ENCODE measurements at places on chromosomes 5 and 9.
A peak's percentile ranks its signal among the peaks of the same experiment; 100 is the strongest.

GRCh38 chr9:13424204-13424603 lies 144.7 kb upstream of the MPDZ start:
- DNase-seq = no peak

- DNase-seq = no peak
These were observed 82.9 kb downstream of the PJA2 start for GRCh38 chr5:109326919-109327318.

GRCh38 chr5:98768160-98768959 lies 5.1 kb upstream of the RGMB start:
- peak; percentile 38 for DNase-seq

- no peak for DNase-seq
These were observed 52.4 kb downstream of the CDC14B start for GRCh38 chr9:96567203-96567700.

DNA sequence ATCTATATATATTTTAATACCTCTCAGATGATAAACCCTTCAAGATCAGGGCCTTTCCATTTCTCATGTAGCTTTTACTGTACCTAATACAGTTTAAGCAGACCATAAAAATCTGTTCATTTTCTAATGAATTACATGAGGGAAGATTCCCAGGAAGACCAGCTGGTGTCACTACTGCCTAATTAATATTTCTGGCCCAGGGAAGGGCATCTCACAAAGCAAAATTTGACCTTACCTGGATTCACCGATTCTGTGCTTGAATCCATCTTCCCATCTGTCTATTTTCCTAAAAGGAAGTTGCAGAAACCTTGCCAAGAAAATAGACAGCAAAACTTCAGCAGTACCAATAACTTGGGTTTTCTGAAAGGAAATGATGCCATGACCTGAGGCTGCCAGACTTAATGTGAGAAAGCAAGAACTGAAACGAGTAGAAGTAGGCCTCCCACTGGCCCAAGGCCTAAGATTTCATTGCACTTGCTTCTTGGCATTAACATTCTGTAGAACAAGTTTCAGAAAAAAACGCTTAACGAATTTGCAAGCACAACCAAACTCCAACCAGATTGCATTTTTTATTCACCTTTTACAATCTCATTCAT lies 83.0 kb upstream of the GLIS3 start:
- DNase-seq = peak; percentile 25

DNA sequence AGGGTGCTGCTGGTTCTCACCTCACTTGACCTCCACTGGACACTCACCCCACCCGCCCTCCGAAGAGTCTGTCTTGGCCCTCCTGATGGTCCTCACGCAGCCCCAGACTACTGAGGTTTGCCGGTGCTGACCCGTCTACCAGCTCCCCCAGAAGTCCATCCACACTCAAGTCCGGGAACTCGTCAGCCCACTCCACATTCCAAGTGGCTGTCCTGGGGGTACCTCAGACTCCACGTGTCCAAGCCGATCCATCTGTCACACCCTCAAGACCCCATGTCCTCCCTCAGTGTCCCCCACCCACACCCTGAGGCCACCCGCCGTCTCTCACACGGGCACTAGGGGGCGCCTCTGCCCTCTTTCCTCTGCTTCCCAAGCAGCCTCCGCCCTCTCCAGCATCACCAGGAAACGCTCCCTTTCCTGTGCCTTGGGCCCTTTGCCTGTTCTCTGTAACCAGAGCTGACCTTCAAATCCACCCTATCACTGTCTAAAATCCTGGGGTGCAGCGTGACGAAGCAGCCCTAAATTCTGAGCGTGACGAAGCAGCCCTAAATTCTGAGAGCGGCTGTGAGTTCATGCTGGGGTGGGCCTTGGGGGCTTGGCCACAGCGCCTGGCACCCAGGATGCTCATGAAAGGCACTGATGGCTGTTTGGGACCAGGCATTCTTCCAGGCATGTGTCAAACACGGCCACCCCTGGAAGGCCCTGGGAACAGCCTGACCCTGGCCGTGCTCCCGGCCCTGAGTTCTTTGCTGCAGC lies 95.7 kb downstream of the KCNT1 start:
- no peak for DNase-seq

DNA sequence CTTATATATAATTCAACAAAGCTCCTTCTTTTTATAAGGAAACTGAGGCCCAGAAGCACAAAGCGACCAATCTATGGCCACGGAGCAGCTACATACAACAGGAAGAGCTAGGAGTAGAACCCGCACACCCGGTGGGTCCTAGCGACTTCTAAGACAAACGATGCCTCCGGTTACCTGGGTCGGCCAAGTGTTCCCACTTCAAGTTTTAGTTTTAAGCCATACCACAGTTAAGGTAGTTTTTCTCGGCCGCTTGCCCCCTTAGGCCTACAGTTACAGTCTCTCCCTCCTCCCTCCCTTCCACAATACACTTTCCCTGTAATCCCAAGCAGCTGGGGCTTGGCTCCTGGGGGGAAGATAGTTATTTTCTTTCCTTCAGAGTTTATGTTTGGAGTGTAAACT lies 533 bp downstream of the SREK1IP1 start:
- DNase-seq = peak; percentile 2

DNA sequence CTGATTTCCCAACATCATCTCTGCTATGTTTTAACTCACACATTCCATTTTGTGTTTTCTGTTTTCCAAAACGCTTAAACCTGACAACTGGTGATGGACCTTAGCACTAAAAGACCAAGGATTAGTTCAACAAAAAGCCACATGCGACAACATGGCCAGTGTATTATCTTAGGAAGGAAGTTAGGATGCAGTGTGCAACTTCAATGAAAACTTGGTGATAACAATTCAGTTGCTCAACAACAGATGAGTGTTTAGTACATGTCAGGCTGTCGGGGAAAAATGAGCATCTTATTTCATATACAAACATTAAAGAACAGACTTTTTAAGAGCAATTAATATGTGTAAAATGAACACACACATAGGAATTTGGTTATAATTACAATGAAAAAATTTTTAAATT lies 780.0 kb downstream of the SEMA5A start:
- no peak for DNase-seq

- no peak for DNase-seq
These were observed 162.1 kb downstream of the TENT4A start for GRCh38 chr5:6875376-6875775.

DNA sequence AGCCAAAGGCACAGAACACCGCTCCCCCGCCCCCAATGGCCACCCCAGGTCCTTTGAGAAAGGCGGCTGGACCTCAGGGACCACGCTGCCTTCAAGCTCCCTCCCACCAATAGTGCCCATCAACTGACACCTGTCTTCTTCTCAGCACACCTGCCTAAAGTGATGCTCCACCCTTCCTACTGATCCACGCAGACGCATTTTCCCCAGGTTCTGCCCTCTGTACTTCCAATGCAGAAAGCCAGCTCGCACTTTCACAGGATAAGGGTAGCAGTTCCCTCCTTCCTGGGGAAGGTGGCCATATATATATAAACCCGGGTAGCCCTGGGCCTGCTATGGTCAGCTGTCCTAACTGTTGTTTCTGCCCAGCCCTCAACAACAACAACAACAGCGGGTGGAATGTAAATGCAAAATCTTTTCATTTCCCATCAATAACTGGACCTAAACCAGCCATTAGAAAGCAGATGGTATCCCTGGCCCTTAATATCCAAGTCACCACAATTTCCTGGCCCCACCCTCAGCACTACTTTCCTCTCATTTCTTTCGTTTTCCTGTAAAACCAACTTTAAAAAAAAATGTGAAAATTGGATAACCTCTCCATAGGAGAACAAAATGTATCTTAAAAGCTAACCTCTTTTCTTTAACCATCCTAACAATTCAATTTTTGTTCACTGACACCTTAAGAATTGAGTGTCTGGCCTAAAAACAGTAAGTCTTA lies 1.7 kb downstream of the GOLM1 start:
- no peak for DNase-seq

DNA sequence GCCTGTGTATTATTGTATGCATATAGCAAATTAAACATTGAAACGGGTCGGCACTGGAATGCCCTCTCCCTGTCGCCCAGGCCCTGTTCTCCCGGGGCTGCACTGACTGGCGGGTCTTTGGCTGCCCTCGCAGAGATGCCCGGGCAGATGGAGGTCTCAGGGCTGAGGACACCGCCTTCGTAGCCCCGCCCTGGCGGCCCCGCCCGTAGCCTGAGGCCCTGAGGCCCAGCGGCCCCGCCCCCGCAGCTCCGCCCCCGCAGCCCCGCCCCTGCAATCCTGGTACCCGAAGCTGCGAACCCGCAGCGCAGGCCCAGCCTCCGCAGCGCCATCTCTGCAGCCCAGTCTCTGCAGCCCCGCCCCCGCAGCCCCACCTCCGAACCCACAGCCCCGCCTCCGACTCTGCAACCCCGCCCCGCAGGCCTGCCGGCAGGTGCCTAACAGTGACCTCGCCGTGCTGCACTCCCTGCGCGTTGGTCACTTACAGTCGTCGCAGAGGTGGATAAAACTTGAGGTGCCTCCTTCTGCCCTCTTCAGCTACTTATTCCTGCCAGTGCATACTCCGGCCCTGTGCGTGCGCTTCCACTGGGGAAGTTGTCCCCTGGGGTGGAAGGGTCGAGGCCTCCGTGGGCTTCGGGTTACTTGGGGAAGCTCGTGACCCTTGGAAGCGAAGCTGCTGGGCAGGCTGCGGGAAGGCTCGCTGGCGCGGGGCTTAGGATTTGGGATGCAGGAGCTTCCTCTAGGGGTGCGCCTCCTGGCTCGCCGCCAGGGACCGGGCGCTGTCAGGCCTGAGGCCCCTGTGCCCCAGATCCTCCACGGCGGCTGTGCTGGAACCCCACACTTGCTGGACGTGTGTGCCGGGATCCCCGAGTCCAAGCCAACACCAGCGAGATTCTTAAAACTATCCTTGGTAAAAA lies 72.3 kb downstream of the ICE1 start:
- peak; percentile 89 for DNase-seq

DNA sequence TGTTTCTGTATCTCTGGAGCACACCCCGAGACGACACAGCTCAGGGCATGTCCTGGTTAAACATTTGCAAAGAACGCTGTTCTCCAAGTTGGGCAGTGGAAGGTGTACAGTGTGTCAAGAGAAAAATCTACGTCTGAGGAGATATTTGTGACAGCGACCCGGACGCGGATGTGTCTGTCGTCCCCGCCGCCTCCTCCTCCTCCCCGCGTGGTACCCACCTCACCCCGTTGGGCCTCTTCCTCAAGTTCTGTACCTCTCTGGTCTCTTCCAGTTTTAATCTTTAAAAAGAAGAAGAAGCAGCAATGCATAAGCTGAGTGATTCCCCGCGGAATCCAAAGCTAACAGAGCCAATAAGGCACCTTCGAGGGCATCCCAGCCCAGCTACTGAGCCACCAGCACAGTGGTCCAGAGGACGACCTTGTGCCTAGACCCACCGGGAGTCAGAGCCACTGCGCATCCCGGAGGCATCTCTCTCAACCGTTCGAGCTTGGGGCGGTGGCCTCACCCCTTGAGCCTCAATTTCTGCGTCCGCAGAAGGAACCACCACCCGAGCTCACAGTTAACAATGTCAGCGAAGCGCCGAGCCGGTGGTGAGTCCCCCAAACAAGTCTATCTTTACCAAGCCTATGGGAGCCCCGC lies 467 bp downstream of the C9orf78 start:
- peak; percentile 36 for DNase-seq

DNA sequence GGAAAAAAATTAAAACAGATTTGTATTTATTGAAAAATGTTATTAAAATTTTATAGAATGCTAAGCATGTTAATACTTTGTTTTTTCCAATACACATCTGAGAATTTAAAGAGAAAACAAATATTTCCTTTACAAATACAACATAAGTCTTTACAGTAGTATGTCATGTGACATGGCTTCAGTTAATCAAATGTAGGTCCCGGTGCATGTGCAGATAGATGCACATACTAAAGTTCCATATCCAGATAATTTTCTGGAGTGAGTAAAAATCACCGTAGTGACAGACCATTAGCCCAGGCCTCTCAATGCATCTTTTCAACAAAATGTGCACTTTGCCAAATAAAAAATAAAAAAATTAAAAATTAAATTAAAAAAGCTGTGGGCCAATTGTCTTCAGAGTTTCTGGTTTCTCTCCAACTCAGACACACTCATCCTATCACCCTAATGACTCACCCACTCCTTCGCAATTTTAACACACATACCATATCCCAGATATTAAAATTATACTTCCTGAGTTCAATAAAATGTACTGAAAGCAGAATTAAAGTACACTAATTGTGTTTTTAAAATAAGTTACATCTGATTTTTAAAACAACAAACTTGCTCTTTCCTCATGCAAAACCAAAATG lies 508.1 kb downstream of the NR2F1-AS1 start:
- no peak for DNase-seq

- DNase-seq = no peak
These were observed 139.1 kb downstream of the PIP5K1B start for GRCh38 chr9:68844157-68844556.

GRCh38 chr5:11596185-11596584 lies 308.1 kb downstream of the CTNND2 start:
- DNase-seq = no peak

GRCh38 chr5:28369418-28369817 lies 1331.0 kb upstream of the CDH9 start:
- no peak for DNase-seq

DNA sequence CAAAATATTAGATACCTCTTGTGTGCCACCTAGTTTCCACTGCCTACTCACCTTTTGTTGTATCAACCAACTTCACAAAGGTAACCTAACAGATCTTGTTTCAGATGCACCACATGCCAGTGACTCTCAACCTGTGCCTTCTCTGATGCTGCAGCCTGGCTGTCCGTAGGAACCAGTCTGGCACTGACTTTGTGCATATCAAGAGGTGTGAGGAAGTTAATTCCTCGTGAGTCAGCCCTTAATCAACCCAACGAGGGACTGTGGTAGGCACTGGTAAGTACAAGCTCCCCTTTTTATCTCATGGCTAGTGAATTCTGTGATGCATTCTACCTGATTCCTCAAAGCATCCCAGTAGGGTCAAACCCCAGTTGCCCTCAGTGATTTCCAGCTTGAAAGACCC lies 215.4 kb upstream of the CTNND2 start:
- no peak for DNase-seq

- DNase-seq = no peak
These were observed 54.8 kb upstream of the RASGRF2 start for GRCh38 chr5:80905405-80905804.

DNA sequence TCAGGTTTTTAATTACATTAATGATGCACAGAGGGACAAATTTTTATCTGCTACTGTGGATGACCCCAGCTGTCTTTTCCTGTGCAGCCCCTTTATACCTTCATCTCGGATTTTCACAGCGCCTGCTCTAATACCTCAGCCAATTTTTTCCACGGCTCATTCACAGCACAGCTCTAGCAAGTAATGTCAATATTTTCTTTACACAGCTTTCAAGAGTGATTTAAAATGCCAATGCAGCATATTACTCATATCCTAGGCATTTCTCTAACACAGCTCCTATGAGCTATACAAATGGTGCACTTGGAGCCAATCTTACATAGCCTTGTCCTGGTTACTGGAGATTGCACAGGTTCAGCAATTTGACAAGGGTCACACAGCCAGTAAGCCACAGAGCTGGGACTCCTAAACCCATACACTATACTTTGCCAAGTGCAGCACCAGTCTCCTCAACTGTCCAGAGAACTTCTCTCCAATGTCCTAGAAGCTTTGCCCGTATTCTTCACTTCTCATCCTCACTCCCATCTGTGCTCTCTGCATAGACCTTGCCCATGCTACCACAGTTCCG lies 661.8 kb downstream of the DTWD2 start:
- DNase-seq = no peak

GRCh38 chr9:121593066-121593465 lies 58.4 kb upstream of the DAB2IP start:
- no peak for DNase-seq

- no peak for DNase-seq
These were observed 69.3 kb downstream of the DTWD2 start for GRCh38 chr5:118919016-118919415.

GRCh38 chr5:79025054-79025472 lies 40.0 kb upstream of the ARSB start:
- DNase-seq = peak; percentile 24
